ENCODE measurements at places on chromosomes 11 and 22.

- no peak for DNase-seq
Measured at GRCh38 chr22:20889025-20889704, 28.0 kb upstream of the CRKL start.

DNA sequence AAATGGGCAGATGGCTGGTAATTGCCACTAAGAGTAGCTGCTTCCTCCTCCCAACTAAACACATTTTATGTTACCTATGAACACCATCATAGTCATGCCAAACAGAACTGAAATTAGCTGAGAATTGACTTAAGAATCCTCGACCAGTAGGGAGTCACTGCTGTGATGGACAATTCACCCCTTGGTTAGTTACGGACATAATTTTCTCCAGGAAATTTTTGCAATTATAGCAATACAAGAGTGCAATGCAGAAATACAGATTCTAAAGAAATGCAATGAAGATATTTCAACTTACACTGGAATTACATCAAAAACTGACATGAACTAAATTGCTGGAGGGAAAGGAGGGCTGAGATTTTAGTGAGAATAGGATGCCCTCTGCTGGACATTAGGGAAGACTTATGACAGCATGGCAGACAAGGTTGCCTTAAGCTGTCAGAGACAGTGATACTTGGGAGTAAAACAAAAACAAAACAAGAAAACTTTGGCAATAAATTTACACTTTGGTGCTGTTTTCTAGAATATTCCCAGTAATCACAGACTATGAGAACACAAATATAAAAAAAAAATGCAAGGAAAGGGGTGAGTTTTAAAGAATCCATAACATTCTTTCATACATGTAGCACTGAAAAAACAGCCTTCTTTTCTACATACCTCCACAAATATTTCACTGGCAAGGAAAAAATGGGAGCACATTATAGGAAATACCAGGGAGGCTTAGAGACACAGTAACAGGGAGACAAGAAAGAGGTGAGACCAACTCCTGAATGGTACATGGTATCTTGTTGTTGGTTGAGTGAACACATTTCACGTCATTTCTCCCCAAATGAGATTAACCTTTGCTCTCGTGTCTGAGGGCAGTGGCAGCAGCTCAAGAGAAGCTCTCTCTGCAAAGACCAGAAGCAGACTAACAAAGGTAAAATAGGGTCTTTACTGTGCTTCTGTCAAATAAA, 11.2 kb upstream of the PPP2R1B start:
- peak; percentile 32 for DNase-seq

DNA sequence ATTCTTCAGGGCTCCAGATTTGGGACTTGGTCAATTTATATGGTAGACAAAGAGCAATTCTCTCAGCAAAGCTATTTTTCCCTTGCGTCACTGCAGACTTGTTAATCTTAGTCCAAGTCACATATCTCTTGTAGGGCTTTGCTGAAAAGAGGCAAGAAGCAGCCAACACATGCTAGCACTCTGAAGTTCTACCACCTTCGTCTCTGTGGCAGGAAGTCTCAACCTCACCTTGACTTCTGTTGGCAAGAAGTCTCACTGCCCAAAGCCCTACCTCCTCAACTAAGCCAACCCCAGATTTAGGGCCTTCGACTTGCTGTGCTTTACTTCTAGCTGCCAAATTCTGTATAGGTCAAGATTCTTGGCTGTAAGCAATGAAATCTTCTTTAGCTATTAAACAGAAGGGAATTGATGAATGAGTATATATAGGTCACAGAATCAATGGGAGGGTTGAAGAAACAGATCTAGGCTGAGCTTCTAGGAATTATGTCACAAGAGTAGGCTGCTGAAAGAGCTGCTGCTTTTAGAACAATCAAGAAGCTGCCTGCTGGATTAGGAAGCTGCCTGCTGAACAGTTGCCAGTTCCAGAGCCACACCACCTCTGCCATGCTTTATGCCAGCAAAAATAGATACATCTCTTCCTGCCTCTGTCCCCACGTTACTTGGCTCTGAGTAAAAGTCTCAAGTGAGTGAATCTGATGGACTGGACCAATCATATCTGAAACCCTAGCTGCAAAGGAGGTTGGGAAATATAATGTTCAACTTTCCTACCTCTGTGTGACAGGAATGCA, 17.6 kb upstream of the NCR3LG1 start:
- no peak for DNase-seq

- DNase-seq: peak; percentile 28
Measured at GRCh38 chr11:9775398-9775779, 111.5 kb downstream of the SWAP70 start.

DNA sequence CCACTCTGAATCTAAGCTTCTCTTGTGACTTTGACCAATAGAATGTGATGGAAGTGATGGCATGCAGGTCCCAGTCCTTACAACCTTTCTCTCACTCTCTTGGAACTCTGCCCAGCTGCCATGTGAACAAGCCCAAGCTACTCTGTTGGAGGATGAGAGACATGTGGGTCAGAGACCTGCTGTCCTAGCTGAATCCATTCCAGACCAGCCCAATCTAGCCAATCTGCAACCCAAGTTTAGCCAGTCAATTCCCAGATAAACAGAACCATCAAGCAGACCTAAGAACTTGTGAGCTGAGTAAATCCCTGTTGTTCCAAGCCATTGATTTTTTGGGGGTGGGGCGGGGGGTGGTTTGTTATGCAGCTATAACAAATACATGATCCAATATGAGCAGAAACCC, 69.2 kb upstream of the GRK3 start:
- no peak for DNase-seq

- DNase-seq: no peak
Measured at GRCh38 chr22:49976439-49977175, 16.0 kb downstream of the PIM3 start.

DNA sequence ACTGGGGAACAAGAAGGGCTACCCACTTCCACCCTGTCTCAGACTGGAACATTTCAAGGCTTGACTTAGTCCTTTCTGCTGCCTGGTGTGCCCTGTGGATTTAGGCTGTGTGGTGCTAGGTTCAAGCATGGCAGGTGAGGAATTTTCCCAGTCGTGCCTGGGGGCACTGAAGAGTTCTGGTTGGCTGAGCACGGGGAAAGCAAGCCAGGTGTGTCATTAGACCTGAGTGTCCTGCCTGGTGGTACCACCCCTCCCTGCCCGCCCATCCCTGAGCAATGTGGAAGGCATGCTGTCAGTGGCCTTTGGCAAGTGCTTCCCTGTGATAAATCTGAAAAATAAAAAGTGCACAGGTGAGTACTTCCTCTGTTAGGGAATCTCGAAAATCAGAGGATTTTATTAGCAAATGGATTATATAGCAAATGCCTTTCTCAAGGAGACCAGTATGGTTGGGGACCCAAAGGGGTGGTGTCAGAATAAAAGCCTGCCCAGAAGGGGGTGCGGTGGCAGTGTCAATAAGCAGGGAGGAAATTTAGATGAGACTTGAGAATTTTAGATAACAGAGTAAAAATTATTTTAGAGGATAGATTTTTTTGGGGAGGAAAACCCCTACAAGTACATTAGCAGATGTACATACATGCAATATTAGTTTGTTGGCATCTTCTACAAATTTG, 22.8 kb downstream of the TEAD1 start:
- no peak for DNase-seq

- DNase-seq: no peak
Measured at GRCh38 chr11:61999141-61999975, 31.9 kb upstream of the FTH1 start.

DNA sequence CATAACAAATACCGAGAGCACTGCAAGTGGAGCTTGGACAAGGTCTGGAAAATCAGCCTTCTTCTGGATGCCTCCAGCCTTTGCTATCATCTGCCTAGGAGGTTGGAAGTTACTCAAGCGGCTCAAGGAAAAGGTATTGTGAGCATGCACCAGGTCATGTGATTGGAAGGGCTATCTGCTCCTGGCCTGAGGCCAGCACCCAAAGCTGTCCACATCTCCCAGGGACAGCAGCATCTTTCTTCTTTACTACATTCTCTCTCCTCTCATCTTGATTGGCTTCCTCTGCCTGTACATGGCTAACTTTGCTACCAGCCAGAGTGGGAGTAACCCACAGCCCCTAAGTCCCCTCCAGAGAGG, 44.2 kb upstream of the AMPD3 start:
- DNase-seq: no peak

- no peak for DNase-seq
Measured at GRCh38 chr22:36367479-36367878, 20.3 kb downstream of the MYH9 start.

- DNase-seq: no peak
Measured at GRCh38 chr22:29503811-29504372, 23.9 kb downstream of the NEFH start.

DNA sequence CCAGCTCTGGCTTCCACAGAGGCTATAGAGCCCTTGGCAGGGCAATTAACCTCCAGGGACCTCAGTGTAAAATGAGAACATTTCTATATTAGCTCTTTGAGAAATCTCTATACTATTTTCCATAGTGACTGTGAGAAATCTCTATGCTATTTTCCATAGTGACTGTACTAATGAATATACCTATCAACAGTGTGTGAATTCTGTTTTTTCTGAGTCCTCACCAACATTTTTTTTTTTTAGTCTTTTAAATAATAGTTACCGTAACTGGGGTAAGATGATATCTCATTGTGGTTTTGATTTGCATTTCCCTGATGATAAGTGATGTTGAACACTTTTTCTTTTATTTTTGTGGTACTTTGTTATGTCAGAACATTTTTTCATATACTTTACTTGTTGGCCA, 7.0 kb upstream of the MTNR1B start:
- DNase-seq: no peak

- no peak for DNase-seq
Measured at GRCh38 chr11:76436020-76436419, 8.8 kb upstream of the EMSY start.

DNA sequence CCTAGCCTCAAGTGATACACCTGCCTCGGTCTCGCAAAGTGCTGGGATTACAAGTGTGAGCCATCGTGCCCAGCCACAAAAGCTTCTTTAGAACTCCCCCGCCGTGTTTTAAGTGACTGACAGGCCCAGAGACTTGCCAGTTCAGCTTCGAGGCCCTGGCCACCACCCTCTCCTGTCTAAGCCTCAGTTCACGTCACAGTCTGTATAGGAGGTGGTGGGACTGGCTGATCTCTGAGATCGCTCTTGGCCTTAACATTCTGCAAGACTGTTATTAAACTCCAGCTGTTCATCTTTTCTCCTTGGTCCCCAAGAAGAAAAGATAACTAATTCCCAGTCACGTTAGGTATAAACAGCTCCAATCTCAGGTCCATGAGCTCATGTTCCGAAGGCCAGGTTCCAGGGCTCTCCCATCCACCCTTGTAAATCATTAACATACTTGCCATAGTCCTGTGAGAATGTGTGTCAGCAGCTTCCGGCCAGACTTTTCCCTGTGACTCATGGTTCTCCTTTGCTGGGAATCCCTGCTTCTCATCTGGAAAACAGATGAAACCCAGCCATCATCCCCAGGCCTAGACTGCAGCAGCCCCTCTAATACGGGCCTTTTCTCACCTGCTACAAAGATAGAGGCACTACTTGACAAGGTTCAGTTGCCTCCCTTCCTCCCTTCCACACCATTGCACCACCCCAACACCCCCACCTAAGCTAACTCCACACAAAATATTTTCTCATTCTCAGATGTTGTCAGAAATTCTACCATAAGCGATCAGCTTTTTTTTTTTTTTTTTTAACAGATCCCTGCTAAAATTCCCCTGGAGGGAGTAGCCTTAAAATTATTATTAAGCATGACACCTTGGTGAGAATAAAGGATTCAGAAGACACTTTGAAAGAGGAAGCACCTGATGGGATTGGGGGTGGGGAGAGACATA, 5.6 kb upstream of the KIAA0930 start:
- DNase-seq: peak; percentile 86

- no peak for DNase-seq
Measured at GRCh38 chr11:48004456-48004855, 24.1 kb downstream of the PTPRJ start.

- no peak for DNase-seq
Measured at GRCh38 chr22:23556026-23556620, 24.0 kb downstream of the IGLL1 start.

GRCh38 chr11:59000003-59000402, 60.7 kb downstream of the GLYATL1 start:
- no peak for DNase-seq

DNA sequence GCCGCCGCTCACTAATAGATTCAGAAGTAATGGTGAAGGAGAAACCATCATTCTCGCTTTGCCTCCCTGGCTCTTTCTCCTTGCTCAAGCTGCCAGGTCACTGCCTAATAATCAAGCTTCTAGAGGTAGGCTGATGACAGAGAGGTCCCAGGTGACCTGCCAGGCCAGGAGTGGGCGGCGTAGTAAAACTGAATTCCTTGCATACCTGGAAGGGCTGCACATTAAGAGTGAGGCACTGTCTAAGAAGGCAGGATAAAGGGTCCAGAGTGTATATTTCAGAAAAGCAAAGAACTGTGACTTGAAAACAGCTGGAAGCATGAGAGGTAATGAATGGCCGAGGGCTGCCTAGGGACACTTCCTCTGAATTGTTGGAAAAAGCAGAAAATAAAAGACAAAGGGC, 4.1 kb downstream of the SYT13 start:
- DNase-seq: no peak

- DNase-seq: no peak
Measured at GRCh38 chr11:128523641-128524040, 63.7 kb downstream of the ETS1 start.

GRCh38 chr11:134794192-134794591, 382.1 kb upstream of the B3GAT1 start:
- no peak for DNase-seq

Data from HuH-7 (cell line).